ENCODE measurements at places on chromosomes 1 and 21. TPM values are rescaled to one million over a fixed set of nuclear protein-coding genes. Genes with fewer than 3 reads are reported as not detected.

GRCh38 chr1:115927971-115928370 lies 48.3 kb upstream of the SLC22A15 start:
- H3K27ac ChIP-seq: no peak overlapping the region
- no peaks in the 10 kb centered on the region for H3K36me3 ChIP-seq
- no peak for DNase-seq
- no peak overlapping the region for H3K4me3 ChIP-seq
- no peaks in the 10 kb centered on the region for H3K27me3 ChIP-seq

DNA sequence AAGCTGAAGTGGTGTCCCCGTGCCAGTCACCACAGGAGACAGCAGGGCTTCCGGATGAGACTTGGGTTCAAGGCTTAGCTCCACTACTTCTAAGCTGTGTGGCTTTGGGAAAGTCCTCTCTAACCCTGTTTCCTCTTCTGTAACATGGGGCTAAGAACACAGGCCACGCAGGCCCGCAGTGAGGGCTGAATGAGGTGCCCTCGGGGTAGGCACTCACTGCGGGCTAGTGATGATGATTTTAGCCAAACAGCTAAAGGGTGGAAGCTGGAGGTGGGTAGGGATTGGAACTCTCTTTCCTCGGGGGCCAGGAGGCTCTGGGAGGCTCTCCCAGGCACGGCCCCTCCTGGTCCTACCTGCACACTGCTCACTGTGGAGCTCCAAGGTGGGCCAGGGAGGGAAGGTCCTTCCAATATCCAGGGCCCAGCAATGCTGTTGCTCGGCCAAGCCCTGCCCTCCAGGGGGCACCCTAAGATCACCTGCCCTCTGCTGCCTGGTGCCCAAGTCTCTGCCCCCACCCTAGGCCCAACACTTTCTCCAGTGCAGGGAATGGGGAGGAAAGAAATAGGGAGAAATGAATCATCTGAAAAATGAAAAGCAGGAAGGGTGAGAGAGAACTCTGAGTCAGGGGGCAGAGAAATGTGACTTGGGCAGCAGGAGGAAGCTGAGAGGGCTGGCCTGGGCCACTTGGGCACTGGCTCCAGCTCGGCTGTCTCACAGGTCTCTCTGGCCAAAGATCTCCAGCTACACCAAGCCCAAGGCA lies 19.2 kb upstream of the EVA1B start:
- no peaks in the 10 kb centered on the region for H3K4me1 ChIP-seq
- peak overlapping the region; percentile 31 for H3K27ac ChIP-seq
- no peaks in the 10 kb centered on the region for H3K27me3 ChIP-seq

DNA sequence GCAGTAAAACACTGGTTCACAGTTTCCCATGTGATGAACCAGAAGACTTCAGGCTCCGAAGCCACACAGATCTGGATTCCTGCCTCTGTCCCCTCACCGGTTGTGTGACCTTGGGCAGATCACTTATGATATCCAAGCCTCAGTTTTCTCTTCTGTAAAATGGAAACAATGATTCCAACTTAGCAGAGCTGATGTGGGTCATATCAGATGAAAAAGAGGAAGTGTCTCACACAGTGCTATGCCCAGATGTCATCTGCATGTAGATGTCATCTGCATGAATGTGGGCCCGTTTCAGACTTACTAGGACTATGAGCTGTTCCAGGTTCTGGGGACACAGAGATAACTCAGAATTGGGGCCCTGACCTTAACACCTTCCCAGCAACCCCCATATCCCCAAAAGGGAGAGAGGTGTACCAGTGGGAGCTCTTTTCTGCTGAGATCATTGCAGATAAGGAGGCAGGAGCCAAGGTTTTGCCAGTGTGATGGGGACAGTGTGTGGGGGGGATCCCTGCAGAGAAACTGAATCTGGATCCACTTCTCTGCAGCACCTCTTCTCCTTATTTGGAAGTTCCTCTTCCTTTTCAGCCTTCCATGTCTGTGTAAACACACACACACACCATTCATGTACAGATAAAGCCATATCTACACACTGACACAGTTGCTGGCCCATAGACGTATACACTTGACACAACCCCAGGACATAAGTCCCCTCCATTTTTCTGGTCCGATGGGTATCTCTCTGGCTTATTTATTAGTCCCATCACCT lies 5.0 kb upstream of the ADGRB2 start:
- no peaks in the 10 kb centered on the region for H3K36me3 ChIP-seq
- H3K27me3 ChIP-seq: peaks cover 30% of the 10 kb centered on the region
- H3K4me3 ChIP-seq: no peak overlapping the region
- DNase-seq: no peak

DNA sequence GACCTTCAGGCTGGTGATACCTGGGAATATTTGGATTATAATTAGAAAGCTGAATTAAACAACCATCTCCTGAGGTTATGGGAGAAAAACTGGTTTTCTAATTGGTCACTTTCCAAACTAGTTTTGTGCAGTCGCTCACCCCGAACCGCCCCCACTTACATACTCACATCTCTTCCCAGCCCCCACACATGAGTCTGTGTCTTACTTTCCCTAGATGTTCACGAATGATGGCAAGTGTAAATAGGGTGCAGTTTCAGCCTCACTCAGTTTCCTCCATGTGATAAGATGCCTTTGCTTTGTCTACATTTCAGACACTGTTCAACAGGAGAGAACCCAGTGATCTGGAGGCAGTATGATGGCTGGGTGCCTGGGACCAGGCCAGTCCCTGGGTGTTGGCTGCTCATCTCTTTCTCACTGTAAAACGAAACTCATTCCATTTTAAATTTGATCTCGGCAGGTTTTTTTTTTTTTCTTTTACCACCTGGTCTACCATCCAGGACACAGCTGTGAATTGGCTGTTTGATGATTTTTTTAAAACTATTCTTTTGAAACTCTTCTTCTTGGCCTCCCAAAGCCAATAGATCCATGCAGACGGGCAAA lies 164.3 kb upstream of the RAB4A start:
- peaks cover 24% of the 10 kb centered on the region for H3K4me1 ChIP-seq
- no peaks in the 10 kb centered on the region for H3K27me3 ChIP-seq
- DNase-seq: peak; percentile 34
- no peak overlapping the region for H3K4me3 ChIP-seq

Gene KDF1
- polyA plus RNA-seq: 26.8 TPM

DNA sequence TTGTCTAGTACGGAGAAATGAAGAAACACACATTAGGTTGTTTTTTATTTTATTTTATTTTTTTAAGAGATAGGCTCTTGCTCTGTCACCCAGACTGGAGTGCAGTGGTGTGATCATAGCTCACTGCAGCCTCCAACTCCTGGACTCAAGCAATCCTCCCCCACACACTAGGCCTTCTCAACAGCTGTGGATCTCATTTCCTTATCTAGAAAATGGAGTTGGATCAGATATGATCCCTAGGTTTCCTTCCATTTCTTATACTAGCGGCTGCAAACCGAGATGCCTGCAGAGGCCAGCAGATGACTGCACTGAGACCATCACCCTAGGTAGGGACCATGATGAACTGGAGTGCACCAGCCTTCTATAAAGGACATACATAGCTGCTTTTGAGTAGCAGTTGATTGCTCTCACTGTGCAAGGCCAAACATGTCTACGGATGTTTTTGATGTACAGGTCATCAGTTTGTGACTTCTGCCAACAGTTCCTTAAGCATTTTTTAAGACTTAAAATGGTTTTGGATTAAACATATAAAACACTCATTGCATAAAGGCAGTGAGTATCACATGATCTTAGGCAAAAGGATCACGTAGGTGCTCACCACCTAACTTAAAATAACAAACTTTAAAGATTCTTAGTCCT lies 11.4 kb upstream of the KLHL12 start:
- no peaks in the 10 kb centered on the region for H3K27me3 ChIP-seq
- H3K4me3 ChIP-seq: no peak overlapping the region
- H3K36me3 ChIP-seq: peaks cover 3% of the 10 kb centered on the region
- no peak overlapping the region for H3K27ac ChIP-seq
- H3K4me1 ChIP-seq: no peaks in the 10 kb centered on the region

Gene AIM2
- 1.6 TPM for polyA plus RNA-seq

DNA sequence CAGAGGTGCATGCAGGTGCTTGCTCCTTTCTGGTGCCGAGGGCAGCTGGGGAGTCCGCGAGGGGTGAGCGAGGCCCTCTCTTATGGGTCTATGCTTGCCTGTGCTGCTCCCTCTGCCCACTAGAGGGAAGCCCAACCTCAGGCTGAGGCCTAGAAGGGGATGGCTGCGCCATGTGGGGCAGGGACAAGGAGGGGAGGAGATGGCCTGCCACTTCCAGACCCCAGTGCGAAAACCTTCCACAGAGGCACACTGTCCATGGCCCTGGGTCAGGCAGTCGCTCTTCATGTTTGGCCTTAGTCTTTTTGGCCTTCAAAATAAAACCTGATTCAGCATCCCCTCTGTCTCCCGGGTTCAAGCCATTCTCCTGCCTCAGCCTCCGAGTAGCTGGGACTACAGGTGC lies 14.0 kb downstream of the RHBG start:
- no peak overlapping the region for H3K4me3 ChIP-seq
- DNase-seq: no peak
- H3K27ac ChIP-seq: no peak overlapping the region
- no peaks in the 10 kb centered on the region for H3K36me3 ChIP-seq
- H3K4me1 ChIP-seq: peaks cover 3% of the 10 kb centered on the region

- no peak overlapping the region for H3K4me3 ChIP-seq
- H3K4me1 ChIP-seq: no peaks in the 10 kb centered on the region
- H3K36me3 ChIP-seq: no peaks in the 10 kb centered on the region
- H3K27ac ChIP-seq: no peak overlapping the region
- DNase-seq: no peak
Measured at GRCh38 chr1:175675017-175675416, 68.4 kb downstream of the TNR start.

DNA sequence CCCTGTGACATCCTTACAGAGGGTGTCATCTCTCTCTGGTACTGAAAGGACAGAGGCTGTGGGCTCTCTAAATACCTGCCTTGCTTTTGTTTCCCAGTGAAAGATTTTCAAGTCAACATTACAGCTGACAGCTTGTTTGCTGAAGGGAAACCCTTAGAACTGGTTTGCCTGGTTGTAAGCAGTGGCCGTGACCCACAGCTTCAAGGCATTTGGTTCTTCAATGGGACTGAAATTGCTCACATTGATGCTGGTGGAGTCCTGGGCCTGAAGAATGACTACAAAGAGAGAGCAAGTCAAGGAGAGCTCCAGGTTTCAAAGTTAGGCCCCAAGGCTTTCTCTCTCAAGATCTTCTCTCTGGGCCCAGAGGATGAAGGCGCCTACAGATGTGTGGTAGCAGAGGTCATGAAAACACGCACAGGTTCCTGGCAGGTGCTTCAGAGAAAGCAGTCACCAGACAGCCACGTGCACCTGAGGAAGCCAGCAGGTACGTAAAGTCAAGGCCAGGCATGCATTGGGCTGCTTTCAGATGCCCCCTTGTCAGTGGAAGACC lies 11.8 kb downstream of the CD101 start:
- no peak for DNase-seq
- no peaks in the 10 kb centered on the region for H3K27me3 ChIP-seq
- H3K36me3 ChIP-seq: no peaks in the 10 kb centered on the region
- no peak overlapping the region for H3K27ac ChIP-seq

DNA sequence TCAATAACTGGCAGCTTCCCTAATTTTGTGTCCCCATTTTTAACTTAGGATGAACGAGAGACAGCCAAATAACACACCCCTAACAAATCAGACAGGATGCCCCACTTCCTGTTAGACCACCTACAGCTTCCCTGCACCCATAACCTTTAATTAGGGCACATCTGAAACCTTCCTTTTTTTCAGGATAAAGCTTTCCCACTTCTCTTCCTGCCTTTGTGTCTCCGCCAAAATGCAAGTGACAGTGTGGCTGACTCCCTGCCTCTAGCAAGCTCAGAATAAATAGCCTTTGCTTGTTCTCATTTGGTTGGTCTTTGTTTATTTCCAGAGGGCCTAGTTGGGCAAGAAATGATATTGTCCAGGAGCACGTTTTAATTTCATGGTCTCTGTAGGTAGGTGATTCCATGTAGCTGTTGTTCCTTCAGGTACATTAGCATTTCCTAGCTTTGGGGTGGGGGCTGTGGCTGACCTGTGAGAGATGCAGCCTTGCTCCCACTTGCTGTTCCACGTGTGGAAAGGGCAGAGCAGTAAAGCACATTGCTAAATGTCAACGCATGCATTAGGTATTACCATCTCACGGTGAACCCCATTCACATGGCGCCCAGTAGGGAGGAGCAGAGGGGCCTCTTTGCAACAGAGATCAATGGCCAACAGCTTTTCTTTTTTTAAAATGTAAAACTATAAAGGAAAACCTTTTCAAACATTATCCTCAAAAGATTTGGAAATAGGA lies 154.9 kb downstream of the ST6GALNAC3 start:
- no peaks in the 10 kb centered on the region for H3K27me3 ChIP-seq
- no peak overlapping the region for H3K4me3 ChIP-seq
- no peaks in the 10 kb centered on the region for H3K36me3 ChIP-seq
- H3K27ac ChIP-seq: no peak overlapping the region

DNA sequence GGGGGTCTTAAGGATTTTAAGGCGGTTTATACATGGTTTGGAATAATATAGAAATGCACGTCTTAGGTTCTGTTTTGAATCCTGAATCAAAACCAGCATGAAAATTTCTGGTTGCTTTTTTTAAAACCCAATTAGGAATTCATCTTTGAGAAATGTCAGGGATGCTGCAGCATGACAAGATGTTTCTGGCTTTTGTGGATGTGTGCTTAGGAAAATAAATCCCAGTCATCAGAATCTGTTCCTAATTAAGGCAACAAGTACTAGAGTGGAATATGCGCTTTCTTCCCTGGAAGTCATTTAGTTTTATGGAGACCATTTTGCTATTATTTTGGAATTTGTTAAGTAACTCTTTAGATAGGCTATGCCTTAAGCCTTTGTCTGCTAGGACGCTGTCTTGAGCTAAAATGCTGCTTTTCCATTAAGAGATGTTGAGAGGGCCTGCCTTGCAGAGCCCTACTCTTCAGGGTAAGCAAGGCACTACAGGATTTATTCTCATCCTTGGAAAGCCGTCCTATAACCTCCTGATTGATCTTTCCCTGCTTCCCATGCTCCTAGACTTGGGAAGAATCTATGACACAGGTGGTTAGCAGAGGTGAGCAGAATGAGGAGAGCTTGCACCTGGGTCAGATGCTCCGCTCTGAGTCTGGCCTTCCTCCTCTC lies 332.8 kb downstream of the DISC1 start:
- H3K27me3 ChIP-seq: no peaks in the 10 kb centered on the region
- no peak overlapping the region for H3K27ac ChIP-seq
- DNase-seq: no peak
- H3K4me1 ChIP-seq: no peaks in the 10 kb centered on the region
- no peaks in the 10 kb centered on the region for H3K36me3 ChIP-seq

Gene BGLAP
- polyA plus RNA-seq: not detected

Gene KIF17
- 1.3 TPM for polyA plus RNA-seq

DNA sequence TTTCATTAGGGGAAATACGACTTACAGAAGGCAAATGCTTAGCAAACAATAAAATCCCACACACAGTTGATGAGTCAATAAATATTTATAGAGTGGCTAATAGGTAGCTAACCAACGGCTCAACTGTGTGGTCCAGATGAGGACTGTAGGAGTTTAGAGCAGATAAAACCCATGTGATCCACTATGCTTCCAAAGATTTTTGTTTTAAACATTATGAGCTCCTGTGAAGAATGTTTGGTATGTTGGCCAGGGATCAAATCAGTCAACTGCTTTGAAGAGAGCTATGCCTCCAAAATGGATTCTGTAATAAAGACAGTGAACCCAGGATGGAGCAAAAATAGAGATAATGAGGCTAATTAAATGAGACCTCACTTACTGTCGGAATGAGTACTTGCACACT lies 72.3 kb upstream of the COL11A1 start:
- no peaks in the 10 kb centered on the region for H3K27me3 ChIP-seq
- H3K4me3 ChIP-seq: no peak overlapping the region
- H3K27ac ChIP-seq: no peak overlapping the region

GRCh38 chr1:165842023-165842670 lies 14.7 kb downstream of the UCK2 start:
- DNase-seq: no peak
- H3K27ac ChIP-seq: no peak overlapping the region
- H3K4me1 ChIP-seq: peaks cover 13% of the 10 kb centered on the region
- H3K36me3 ChIP-seq: no peaks in the 10 kb centered on the region
- no peaks in the 10 kb centered on the region for H3K27me3 ChIP-seq
